ENCODE measurements at places on chromosomes 5 and 9.

- no peak for DNase-seq
Measured at GRCh38 chr9:133207540-133208170, 1.4 kb downstream of the OBP2B start.

DNA sequence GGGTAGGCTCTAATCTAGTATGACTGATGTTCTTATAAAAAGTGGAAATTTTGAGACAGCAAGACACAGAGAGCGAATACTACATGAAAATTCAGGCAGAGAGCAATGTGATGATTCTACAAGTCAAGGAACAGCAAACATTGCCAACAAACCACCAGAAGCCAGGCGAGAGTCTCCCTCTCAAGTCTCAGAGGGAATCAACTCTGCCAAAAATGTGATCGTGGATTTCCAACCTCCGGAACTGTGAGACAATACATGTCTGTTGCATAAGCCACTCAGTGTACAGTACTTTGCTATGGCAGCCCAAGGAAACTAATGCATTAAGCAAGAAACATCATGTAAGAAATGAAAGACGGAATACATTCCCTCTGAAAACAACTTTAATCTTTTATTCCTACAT, 52.1 kb upstream of the CCNG1 start:
- no peak for DNase-seq

DNA sequence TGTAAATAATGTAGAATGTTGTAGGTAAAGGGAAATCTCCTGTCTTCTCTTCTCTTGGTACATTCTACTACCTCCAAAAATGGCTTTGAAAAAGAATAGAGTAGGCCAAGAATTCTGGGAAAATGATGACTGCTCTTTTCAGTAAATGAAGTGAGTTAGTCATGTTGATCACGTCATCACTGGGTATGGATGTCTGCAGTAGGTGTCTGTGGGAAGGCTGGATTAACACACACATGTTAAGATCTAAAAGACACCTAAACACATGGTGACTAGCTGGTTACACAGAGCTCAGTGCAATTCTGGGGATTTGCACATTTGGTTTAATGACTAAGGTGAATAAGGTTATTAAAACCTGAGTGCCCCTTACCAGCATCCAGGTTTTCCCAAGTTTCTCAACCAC, 161.5 kb downstream of the CEP120 start:
- no peak for DNase-seq

GRCh38 chr5:96864922-96865530, 11.3 kb upstream of the ERAP2 start:
- DNase-seq = no peak

Measured in activated CD4-positive, alpha-beta T cell treated with anti-CD3 and anti-CD28 coated beads, Interleukin-2, Interleukin-4, amounts not matched to agents 100 ng/mL and 50 ng/mL, durations not matched to agents 16 hours and 8 hours (primary cell).